ENCODE measurements at places on chromosomes 12 and 14. TPM values are rescaled to one million over a fixed set of nuclear protein-coding genes. Genes with fewer than 3 reads are reported as not detected.

DNA sequence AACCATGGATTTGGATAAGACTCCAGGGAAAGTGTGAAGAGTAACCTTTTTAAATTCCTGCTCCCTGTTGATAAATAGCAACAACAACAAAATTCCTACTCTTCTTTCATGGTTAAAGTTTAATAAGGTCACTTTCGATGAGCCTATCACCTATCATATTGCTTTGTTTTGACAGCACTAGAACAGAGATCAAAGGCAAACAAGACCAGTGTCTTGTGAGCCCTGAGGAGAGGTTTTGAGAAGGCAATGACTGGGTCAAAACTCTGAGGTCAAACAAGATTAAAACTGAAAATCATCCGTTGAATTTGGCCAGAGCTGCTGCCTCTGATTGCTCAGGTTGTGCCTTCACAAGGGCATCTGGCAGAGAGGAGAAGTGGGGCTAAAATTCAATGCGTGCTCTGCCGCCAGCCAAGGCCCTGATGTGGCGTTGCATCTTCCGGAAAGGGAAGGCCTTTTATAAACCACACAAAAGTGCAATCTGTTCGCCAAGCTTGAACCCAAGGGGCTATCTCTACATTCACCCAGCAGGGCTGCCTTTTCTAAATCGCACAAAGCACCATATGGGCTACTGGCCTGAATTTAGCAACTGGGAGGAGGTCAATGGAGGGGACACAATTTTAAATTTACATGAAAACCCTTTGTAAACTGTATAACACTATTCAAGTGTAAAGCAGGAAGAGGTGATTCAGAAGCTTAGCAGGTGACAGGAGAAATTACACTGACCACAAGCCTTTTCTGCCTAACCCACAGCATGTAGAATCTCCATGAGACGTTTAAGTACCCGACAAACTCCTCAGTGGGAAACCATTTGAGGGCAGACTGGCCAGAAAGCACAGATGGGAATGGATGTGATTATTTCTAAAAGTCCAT lies 140.8 kb downstream of the DAD1 start:
- no peak for DNase-seq

The PGF gene
- 0.63 TPM for polyA plus RNA-seq

DNA sequence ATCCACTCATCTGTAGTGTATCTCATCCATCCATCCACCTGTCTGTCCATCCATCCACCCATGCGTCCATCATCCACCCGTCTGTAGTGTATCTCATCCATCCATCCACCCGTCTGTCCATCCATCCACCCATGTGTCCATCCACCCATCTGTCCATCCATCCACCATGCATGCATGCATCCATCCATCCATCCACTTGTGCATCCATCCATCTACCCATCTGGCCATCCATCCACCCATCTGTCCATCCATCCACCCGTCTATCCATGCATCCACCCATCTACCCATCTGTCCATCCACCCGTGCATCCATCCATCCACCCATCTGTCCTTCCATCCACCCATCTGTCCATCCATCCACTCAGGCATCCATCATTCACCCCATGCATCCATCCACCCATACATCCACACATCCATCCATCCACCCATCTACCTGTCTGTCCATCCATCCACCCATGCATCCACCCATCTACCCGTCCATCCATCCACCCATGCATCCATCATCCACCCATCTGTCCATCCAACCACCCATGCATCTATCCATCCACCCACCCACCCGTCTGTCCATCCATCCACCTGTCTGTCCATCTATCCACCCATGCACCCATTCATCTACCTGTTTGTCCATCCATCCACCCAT lies 28.5 kb downstream of the FBRSL1 start:
- DNase-seq: no peak

GRCh38 chr12:101946233-101946611 lies 68.8 kb downstream of the DRAM1 start:
- DNase-seq: no peak

DNA sequence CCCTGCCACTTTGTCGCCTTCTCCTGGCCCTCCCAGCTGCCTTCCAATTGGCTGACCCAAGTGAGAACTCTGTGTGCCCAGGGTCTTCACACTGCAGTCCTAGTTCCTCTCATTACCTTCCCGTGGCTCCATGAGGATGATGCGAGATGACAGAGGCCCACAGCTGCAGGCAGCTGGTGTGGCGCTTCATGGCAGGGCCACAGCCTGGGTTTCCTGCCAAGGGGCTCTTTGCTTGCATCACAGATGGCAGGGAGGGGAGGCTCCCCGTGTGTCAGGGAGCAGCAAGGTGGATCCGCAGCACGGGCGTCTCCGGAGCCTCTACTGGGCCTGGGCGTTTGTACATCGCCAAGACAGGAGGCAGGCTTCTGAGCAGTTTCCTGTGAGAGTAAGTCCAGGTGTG lies 28.9 kb downstream of the DEGS2 start:
- no peak for DNase-seq

DNA sequence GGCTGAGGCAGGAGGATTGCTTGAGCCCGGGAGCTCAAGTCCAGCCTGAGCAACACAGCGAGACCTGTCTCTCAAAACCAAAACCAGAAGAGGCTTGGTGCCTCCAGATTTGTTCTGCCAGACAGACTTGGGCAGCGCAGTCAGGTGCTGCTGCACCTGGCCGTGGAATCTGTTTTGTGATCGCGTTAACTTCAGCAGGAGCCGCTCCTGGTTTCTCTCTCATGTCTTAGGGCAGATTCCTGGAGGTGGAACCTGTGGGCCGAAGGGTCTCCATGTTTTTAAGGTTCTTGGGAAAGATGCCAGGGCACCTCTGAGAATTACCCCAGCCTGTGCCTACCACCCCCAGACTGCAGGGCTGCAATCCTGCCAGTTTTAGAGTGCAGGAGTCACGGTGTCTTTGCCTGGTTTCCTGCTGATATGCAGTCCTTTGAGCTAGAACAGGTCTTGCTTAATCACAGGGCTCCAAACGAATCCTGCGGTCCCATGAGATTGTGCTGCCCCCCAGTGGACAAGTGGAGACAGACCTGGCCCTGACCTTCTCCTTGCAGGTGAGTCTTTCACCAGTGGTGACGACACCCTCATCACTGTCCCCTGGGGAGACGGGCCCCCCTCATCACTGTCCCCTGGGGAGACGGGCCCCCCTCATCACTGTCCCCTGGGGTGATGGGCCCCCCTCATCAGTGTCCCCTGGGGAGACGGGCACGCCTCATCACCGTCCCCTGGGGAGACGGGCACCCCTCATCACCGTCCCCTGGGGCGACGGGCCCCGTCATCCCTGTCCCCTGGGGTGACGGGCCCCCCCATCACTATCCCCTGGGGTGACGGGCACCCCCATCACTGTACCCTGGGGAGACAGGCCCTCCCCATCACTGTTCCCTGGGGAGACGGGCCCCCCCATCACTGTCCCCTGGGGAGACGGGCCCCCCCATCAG lies 37.6 kb downstream of the PACS2 start:
- DNase-seq: peak; percentile 63

The PRICKLE1 gene
- 50.0 TPM for polyA plus RNA-seq

- no peak for DNase-seq
Observed at GRCh38 chr12:101806265-101806664, 24.5 kb downstream of the GNPTAB start.

DNA sequence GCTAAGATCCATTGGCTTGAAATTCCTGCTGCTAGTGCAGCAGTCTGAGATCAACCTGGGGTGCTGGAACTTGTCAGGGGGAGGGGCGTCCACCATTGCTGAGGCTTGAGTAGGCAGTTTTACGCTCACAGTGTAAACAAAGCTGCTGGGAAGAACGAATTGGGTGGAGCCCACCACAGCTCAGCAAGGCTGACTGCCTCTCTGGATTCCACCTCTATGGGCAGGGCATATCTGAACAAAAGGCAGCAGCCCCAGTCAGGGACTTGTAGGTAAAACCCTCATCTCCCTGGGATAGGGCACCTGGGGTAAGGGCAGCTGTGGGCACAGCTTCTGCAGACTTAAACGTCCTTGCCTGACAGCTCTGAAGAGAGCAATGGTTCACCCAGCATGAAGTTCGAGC lies 191.7 kb downstream of the ALG10B start:
- DNase-seq: no peak

- no peak for DNase-seq
Observed at GRCh38 chr12:50677858-50678257, 86.0 kb upstream of the ATF1 start.

- DNase-seq: no peak
Observed at GRCh38 chr12:51295651-51296050, 25.4 kb upstream of the SMAGP start.

DNA sequence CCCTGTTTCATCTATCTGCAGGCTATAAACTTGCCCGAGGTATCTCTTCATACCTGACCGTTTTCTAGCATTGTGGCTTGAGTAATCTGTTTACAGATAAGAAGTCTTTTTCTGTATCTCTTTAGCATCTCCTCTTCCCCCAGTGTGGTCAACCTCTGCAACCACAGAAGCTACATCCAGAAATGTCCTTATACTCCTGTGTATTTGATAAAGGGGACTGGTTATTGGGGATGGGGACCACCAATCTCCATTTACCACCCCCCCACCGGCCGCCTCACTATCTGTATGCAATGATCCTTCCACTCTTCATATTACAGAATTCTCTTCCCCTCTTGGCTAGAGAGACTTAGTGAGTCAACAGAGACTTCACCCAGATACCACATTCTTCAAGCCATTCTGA lies 3.4 kb upstream of the RPAP3 start:
- no peak for DNase-seq

The RNF212B gene
- polyA plus RNA-seq: not detected

DNA sequence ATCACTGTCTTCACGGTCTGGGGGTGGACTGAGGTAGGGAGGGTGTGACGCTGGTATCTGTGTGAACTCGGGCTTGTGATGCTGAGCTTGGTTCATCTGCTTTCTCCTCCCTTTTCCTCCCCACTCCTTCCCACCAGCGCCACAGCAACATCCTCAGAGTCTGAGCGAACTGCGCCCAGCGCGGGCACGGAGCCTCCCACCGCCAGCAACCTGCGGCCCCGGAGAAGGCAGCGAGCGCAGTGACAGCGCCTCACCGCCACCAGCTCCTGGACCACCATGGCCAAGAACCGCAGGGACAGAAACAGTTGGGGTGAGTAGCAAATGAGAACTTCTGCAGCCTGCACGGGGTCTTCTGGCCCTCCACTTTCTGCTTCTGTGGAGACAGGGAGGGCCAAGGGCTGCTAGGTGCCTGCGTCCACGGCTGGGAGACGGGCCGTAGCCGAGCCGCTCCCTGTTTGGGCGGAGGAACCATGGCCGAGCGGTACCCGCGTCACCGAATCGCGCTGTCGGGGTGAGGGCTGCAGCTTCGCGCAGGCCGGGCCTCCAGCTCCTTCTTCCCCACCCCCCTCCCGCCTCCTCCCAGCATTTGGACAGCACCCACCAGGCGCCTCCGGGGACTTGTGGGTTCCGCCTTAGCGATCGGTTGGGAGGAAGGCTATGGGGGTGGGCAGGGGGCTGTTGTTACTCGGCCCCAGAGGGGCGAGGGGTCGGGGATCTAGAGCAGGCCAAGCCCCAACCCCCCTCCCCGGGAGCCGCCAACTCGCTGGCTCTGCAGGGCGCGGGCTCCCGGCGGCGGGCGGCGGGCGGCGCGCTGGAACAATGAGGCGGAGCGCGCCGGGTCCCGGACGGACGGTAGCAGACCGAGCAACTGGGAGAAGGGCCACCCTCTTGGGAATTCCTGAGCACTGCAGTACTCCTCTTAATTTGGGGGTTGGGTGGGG lies at the start of gene ATL1:
Gene ATL1 (plus strand): TSS at position 156 of the 941 bp plus-strand sequence. CDS start 121 bp downstream, at position 277.
- DNase-seq: peak; percentile 45

The CCDC184 gene
- 0.24 TPM for polyA plus RNA-seq

GRCh38 chr12:110966081-110966760 lies 45.8 kb upstream of the MYL2 start:
- DNase-seq: no peak

- DNase-seq: no peak
Observed at GRCh38 chr14:90681929-90682328, 134.3 kb downstream of the TTC7B start.

The SIX1 gene
- 26.9 TPM for polyA plus RNA-seq

The INSM2 gene
- polyA plus RNA-seq: not detected

The FAM186B gene
- polyA plus RNA-seq: 0.07 TPM

DNA sequence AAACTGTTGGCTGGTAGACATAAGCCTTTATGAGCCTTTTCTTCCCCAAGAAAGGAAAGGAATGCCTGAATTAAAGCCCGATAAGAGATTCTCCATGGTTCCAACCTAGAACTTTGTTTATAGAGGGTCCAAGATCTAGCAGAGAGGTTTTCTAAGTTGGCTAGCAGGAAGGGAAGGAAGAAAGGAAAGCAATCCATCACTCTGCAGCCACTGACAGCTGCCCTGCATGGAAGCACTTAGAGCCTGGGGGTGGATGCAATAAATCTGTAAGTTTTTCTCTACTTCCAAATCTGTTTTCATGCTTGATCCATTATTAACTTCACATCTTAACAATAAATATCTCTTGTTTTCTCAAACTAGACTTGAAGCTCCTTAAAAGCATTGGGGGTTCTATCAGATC lies 224.4 kb downstream of the KSR2 start:
- DNase-seq: no peak

The TXNDC16 gene
- polyA plus RNA-seq: 3.8 TPM

DNA sequence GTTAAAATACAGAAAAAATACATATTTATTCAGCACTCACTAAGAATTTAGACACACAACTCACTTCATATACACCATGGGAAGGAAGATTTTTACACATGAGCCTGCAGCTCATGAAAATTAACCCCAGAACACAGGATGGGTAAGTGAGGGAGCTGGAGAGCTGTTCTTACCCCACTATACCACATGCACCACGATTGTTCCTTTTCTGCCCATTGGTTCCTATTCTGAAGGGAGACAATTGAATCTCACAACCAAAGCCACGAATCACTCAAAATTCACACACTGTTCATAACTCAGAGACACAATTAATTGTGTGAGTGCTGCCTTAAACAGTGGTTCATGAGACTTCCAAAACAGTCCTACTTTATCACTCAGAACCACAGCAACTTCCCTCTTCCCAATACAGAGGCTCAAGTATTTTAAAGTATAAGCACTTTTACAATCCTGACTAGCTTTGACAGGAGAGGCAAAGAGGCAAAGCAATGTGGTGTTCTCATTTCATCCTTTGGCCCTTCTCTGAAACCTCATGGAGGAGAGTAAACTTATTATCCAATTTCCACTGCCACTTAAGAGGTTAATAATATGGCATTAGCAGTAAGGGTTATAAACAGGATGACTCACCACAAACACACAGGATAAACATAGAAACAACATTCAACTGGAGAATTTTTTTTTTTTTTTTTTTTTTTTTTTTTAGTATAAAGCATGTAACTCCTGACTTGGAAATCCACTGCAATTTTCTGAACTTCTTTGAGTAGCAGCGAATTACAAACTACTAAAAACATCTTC lies 59.5 kb downstream of the ITPR2 start:
- no peak for DNase-seq

The BAG5 gene
- polyA plus RNA-seq: 10.5 TPM

The RAB21 gene
- 15.6 TPM for polyA plus RNA-seq

The MYL6B gene
- 118 TPM for polyA plus RNA-seq

The TTC8 gene
- polyA plus RNA-seq: 70.7 TPM

Measured in AG04450 (cell line).